ENCODE measurements at places on chromosomes 16 and 17.

GRCh38 chr16:10782628-10783027 is 36.0 kb downstream of the TVP23A start:
- DNase-seq = no peak

GRCh38 chr16:65757064-65757463 is 609.4 kb upstream of the CDH5 start:
- DNase-seq = no peak

DNA sequence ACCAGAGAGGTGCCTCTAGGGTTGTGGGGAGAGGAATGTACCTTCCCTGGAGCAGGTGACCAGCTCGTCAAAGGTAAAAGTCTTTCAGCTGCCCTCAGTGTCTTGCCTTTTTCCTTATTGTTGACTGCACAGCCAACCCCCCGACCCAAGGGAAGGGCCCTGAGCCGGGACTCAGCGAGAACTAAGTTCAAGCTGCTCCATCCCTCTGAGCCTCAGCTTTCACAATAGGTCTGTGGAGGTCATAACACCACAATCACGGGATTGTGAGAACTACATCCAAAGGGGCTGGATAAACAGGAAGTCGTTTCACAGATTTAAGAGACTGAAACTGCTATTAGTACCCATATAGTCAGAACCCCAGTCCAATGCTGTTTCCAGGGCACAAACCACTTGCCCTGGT is 2.6 kb upstream of the KRT36 start:
- no peak for DNase-seq

DNA sequence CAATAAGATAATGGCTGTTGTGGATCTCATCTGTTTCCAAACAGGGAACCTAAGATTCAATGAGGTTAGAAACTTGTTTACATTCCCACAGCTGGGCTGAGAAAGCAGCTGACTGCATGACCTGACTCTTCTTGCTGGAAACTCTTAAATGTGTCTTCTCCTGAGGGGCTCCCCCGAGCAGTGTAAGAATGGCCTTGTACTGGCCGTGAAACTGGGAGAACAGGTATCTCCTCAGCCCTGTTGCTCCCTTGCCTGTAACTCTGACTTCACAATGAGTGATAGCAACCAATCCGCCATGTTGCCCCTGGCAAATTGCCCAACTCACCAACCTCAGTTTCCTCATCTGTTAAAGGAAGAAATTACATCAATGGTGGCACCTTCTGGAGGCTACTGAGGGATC is 59.1 kb upstream of the CCL2 start:
- no peak for DNase-seq

DNA sequence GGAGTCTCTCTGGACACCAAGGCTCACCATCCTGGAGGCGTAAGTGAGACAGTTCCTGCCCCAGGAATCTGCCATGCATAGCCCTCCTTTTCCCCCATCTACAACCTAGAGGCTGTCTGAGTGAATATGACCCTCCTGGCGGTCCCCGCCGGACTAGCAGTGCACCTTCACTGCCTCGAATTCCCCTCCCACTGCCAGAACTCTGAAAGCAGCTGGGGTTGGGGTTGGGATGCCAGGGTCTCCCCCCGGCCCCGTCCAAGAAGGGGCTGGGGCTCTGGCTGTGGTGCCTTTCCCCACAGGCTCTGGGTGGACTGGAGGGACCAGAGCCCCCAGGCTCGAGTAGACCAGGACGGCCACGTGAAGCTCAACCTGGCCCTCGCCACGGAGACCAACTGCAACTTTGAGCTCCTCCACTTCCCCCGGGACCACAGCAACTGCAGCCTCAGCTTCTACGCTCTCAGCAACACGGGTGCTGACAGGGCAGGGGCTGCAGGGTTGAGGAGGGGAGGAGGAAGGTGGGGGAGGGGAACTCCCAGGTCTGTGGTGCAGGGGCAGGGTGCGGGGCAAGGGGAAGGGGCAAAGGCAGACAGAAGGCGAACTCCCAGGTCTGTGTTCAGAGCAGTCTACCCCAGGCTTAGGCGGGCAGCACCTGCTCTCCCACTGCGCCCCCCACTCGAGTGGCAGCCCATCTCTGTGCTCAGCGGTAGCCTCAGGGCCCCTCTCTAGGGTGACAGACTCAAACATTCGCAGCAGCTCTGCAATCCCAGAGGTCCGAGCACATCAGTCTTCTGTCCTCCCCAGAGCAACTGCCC is 1.2 kb downstream of the ZACN start:
- no peak for DNase-seq

All from fibroblast of skin of scalp (primary cell).